Stimulated activated CD4-positive, alpha-beta T cell treated with anti-CD3 and anti-CD28 coated beads, Interleukin-1b, Interleukin-23, amount 100 ng/mL, for 48 hours (primary cell): ENCODE measurements at places on chromosomes 11 and 22.

DNA sequence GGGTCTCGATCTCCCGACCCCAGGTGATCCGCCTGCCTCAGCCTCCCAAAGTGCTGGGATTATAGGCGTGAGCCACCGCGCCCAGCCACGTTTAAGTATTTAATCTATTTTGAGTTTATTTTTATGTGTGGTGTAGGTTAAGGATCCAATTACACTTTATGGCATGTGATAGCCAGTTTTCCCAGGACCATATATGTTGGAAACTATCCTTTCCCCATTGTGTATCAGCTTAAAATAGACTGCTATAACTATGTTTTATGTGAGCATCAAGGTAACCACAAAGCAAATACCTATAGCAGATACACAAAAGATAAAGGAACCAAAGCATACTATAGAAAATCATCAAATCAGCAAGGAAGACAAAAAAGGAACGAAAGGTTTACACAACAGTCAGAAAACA lies 42.4 kb downstream of the TTC28 start:
- no peak for DNase-seq

GRCh38 chr11:29562183-29562582 lies 454.6 kb downstream of the KCNA4 start:
- DNase-seq, result no peak

- no peak for DNase-seq
Measured at GRCh38 chr11:122154227-122154626, 38.2 kb upstream of the BLID start.

- DNase-seq, result no peak
Measured at GRCh38 chr11:15720460-15720859, 605.7 kb downstream of the INSC start.

- DNase-seq, result no peak
Measured at GRCh38 chr11:107357877-107358276, 99.7 kb downstream of the CWF19L2 start.

GRCh38 chr11:134062265-134063123 lies 6.4 kb upstream of the JAM3 start:
- DNase-seq, result no peak

GRCh38 chr22:50208939-50209892 lies 8.4 kb downstream of the SELENOO start:
- DNase-seq, result no peak

GRCh38 chr11:119340335-119341221 lies at the start of gene C1QTNF5:
Gene C1QTNF5, minus strand, starts transcription at chr11:119340883. Its CDS starts 486 bp downstream, at chr11:119340397.
- DNase-seq, result no peak

DNA sequence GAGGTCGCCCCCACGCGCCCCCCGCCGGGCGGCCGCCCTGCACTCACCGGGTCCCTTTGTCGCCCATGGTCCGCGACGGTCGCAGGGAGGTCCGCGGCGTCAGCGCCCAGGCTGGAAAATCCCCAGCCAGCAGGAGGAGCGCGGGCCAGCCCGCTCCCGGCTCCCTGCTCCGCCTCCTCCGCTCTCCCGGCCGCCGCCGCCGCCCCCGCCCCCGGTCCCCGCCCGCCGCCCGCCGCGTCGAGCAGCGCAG lies at the start of gene ARRB1:
Gene ARRB1 (minus strand): TSS at position 121 of the 250 bp plus-strand sequence. CDS start 54 bp downstream, at position 67.
- DNase-seq, result no peak

DNA sequence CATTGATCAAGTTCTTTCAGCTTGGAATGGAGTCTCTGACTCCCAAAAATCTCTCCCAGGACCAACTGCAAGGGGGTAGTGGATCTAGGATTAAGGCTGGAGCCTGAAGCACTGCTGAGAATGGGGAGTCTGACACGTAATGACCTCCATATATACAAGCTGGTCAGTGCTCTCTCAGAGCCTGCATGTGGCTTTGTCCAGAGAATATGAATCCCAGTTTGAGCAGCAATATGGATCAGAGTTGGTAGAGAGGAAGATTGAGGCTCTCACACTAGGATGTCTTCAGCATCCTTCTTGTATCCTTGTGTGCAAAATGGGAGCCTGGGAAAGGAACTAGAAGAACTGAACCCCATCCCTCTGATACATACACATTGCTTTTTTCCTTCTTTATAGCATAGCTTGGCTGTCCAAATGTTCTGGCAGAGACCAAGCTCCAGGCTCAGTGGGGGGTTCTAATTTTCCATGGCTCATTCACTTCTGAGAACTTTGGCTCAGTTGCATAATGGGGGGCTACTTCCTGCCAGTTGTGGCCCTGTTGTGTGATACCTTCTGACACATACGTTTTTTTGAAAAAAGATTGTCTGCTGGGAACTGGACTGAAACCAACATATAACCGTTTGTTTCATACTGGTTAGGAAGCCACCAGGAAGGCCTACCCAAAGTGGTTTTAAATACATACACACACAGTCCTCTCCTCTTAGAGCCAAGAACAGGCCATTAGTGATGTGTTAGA lies 138.2 kb downstream of the ETS1 start:
- no peak for DNase-seq

DNA sequence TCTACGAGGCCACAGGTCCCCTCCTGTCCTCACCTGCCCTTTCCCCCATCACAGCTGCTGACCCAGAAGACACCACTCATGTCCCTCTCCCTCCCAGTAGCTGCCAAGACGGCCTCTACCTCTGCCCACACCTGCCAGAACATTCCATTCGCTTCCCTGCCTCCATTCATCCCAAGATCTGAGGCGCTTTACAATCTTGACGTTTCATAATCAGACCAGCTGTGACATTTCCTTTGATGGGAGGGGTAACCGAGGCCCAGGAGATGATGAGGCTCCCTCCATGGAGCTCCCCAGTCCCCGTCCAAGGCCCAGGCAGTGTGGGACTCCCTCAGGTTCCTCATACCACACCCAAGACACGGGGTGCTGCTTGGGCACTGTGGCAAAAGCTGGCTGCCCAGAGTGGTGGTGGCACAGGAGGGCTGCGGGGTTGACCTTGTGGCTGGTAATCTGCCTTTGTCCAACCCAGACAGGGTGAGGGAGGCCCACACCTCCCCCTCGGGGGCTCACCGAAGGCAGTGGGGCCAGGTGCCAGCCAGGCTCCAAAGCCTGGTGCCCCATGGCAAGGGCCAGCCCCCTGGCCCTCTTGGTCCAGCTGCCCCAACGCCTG lies 17.3 kb downstream of the PHLDA2 start:
- no peak for DNase-seq

- no peak for DNase-seq
Measured at GRCh38 chr11:103370076-103370475, 260.9 kb downstream of the DYNC2H1 start.
